CD4-positive, alpha-beta T cell treated with Interleukin-17A for 1 hour (primary cell): ENCODE measurements at places on chromosomes 2 and 18.
A peak's percentile ranks its signal among the peaks of the same experiment; 100 is the strongest.

- DNase-seq = no peak
Measured at GRCh38 chr2:189424961-189425360, 16.3 kb upstream of the WDR75 start.

- DNase-seq = no peak
Measured at GRCh38 chr18:23258566-23259469, 123.5 kb downstream of the CABLES1 start.

DNA sequence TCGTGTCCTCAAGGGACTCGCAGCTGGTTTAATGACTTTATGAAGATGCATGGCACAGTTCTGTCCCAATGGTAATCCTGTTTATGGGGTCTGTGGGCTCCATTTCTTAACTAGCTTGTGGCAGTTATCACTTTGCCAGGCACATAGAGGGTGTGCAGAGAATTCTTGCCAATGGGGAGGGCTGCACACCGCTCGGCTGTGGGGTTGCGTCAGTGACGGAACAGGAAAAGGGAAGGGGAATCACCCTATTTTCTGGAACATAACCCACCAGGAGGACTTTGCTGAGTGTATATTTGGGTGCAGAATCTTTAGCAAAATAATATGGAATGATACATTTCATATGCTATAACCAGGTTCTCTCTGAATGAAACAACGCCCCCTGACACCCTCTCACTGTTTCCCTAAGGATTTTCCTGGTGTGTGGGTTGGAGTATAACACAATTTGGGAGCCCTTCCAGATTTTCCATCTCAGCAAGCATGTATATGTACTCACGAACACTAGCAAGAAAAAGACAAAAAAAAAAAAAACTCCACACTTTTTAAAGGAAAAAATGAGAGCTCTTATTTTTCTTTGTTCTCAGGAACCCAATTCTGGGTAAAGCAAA lies 43.9 kb upstream of the TRIB2 start:
- DNase-seq = no peak

- no peak for DNase-seq
Measured at GRCh38 chr2:98480598-98480997, 35.9 kb downstream of the INPP4A start.

- no peak for DNase-seq
Measured at GRCh38 chr2:10019174-10019573, 24.2 kb upstream of the KLF11 start.

DNA sequence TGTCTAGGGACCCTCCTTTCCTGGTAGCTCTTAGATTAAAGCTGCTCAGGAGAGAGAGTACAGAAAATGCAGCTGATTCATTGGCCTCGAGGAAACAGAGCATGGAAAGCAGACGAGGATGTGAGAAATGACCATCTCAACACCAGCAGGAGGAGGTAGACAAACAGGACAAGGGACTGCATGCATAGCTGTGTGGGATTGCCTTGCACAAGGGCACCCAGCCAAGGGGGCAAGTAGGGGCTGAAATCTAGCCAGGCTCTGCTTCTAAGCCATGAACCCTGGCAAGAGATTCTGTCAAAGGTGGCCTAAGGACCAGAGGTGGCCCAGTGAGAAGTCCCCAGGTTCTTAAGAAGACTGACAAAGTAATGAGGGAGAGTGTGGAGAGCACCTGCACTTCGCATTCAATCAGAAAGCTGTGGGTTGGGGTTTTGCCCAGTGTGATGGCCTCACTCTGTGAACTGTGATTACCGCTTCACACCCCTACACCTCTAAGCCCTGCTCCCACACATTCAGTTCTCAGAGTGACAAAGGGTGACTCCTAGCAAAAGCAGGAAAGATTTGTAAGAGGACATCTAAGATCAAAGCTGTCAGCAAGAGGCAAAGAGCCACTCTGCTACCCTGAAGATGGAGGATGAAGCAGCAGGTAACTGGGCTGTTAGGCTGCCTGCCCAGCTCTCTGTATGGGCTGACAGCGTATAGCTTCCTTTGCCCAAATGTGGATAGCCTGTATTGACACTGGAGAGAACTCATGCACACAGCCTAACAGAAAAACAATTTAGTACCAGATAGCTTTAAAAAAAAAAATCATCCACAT lies 151.3 kb upstream of the PELI1 start:
- no peak for DNase-seq

- DNase-seq = peak; percentile 83
Measured at GRCh38 chr2:28406276-28407096, 13.8 kb downstream of the FOSL2 start.

- no peak for DNase-seq
Measured at GRCh38 chr18:60292186-60292585, 80.4 kb downstream of the MC4R start.

DNA sequence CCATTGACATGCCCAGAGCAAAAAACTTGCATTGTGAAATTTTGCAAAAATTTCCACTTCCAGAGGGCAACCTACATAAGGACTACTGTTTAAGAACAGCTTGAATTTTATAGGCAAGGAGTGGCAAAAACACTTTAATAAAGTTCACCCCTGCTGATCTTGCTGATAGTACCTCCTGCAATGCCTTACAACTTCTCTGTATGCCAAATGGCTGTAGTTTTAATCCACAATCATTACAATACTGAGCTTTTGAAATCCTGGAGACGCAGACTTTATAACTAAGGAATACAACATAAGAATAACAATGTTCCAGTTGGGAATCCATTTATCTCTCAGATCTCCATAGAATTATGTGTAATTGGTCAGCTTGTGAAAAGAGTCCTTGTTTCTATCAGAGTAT lies 247.5 kb downstream of the KCNJ3 start:
- no peak for DNase-seq

GRCh38 chr2:110713513-110714362 lies 18.6 kb upstream of the ACOXL start:
- DNase-seq = no peak

GRCh38 chr2:132676999-132677398 lies 7.0 kb upstream of the LYPD1 start:
- no peak for DNase-seq

DNA sequence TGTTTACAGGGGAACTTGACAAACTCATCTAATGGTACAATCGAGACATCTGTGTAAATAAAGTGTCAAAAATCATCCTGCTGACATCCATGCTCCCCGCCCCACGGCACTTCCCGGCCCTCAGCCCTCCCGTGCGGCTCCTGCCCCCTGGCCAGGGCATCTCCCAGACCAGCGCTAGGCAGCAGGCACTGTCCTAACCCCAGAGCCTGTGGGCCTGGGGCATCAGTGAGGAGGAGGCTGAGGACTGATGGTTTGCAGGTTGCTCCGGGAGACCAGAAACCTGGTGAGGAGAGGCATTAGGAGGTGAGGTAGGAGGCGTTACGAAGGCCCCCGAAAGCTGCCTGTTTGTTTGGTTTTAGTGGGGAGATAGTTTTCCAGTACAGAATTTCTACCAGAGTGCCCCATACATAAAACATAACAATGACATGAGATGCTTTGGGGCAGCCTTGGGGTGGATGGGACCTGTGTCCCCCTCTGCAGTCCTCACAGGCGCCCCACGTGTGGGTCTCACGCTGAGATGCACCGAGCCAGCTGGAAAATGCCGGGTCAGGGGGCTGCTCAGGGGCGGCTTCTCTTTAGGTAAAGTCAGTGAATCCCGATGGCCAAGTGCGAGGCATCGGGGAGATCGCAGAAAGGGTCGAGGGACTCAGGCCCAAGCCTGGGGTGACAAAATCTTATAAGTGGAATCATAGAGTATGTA lies 114.2 kb downstream of the RTP5 start:
- no peak for DNase-seq
